CD4-positive, alpha-beta T cell treated with Interleukin-12 subunit alpha and Interleukin-12 subunit beta, for 1 hour (primary cell): ENCODE measurements at places on chromosomes 3 and 15.
A peak's percentile ranks its signal among the peaks of the same experiment; 100 is the strongest.

DNA sequence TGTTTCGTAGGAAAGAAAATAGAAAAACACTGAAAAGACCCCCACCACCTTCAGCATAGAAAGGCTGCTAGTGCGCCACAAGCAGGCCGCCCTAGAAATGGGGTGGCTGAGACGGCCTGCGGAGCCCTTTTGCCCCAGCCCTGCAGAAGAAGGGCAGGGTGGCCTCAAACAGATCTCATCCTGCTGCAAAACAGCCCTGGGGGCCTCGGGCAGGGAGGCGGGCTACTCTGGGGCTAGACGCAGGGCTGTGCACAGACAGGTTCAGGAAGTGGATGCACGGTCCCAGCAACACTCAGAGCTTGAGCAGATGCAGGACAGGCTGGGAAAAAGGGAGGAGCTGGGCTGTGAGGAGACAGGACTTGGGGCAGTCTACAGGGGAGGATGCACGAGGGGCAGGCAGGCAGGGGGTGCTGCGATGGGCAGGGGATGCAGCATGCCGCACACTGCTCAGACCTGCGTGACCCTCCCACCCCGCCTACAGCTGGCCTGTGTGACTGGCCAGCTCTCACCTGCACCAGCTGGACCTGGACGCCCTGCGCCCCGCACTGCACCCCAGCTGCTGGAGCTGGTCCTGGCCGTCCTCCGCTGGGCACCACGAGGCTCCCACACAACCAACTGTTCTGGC, 34.3 kb downstream of the ZXDC start:
- no peak for DNase-seq

DNA sequence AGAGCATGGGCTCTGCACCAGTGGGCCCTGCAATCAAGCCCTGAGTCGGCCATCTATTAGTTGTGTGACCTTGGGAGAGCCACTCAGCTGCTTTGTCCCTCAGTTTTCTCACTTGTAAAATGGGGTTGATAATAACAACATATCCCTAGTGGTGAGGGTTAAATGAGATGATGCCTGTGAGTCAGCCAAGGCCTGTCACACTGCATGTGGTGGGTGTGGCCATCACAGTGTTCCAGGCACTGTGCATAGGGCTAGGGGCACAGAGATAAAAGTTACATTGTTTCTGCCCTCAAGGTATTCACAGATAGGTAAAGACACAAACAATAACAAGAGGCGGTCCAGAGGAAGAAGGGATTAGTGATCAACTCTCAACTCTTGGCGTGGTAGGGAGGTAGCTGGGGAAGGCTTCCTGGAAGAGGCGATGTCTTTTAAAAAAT, 19.5 kb downstream of the SMAD6 start:
- no peak for DNase-seq

DNA sequence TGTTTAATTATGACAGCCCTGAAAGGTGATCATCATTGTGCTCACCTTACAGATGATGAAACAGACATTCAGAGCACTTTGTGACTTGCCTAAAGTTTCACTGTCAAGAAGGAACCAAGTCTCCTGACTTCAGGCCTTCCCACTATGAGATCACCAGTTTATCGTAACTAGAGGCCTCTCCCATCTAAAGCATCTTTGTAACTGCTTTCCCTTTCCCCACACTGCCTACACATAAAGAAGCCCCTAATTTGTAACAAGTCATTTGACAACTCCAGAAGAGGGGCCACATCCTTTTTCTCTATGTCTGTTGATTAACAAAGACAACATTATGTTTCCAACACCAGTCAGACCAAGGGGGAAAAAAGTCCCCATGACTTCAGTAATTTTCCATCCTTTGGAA, 1.1 kb downstream of the KLHL6 start:
- DNase-seq = peak; percentile 32

- DNase-seq = no peak
These were observed 1053.0 kb downstream of the TUSC7 start for GRCh38 chr3:117762621-117763037.

- no peak for DNase-seq
These were observed 383.0 kb downstream of the TBL1XR1 start for GRCh38 chr3:176814285-176814684.

DNA sequence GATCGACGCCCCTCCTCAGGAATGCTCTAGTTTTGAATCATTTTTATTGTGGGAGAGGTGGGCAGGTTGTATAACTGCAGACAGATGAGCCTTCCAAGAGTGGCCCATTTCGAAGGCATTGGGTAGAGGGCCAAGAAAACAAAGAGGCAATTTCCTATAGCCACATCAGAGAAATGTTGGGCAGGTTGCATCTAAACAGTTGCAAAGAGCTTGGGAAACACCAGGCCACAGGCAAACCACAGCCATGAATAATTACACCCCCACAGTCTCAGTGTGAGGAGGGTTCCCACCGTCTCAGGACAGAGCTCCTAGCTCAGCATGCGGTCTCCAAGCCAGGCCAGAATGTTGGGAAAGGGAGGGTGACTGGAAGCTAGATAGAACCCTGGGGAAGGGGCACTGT, 257.3 kb downstream of the ABHD5 start:
- DNase-seq = no peak

GRCh38 chr15:52153900-52154895, 37.0 kb downstream of the GNB5 start:
- DNase-seq = no peak

DNA sequence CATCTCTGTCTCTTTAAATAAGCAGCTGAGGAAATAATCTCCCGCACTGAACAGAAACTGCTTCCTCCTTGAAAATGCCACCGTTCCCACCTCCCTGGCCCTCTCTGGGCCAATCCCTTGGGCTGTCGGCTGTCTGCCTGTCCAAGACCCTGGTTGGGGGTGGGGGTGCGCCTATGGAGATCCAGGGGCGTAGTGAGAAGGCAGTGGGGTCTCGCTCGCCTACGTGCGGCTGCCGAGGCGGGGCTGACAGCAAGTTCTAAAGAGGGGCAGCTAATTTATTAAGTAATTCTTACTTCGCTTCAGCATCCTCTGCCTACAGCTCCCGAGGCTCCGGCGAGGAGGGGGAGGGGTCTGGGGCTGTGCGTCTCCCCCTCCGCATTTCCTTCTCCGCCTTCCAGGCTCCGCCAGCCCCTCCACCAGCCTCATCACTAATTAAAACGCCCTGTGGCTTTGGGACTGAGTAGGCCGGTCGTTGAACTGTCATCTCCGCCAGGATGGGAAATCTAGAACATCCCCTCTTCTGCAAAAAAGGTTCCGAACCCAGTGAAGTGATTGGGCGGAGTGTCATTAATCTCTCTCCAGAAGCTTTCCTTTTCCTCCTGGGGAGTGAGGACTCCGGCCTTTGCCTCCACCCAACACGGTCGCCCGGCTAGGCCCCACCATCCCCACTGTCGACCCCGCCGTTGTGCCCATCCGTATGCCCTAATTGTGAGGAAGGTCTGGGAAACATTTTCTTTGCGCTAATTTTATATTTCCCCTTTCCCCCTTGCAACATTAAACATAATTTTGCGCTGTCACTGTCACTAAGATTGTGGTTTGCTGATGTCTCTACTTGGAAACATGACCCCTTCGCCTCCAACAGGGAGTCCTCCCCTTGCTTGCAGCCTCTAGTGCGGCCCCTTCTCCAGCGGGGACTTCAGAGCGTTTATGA, 16.9 kb downstream of the NR2F2 start:
- no peak for DNase-seq

GRCh38 chr3:54137311-54137710, 15.0 kb downstream of the CACNA2D3 start:
- no peak for DNase-seq

DNA sequence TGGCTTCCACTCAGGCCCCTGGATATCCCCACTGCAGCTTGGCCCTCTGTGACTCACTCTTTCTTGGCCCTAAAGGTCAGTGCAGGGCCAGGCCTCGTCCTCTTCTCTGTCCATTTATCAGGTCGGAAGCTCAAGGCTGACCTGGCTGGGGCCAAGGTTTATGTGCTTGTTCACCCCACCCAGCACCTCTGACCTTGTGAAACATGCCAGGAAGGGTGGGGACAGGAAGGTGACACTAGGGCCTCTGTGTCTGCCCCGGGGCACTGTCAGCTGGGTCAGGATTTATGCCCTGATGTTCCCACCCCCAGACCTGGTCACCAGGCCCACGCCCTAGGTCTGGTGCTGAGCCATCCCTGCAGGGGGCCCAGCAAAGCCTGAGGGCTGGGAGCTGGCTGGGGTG, 103.8 kb downstream of the FBLN2 start:
- no peak for DNase-seq

- no peak for DNase-seq
These were observed 154.6 kb downstream of the EEFSEC start for GRCh38 chr3:128307781-128308469.

DNA sequence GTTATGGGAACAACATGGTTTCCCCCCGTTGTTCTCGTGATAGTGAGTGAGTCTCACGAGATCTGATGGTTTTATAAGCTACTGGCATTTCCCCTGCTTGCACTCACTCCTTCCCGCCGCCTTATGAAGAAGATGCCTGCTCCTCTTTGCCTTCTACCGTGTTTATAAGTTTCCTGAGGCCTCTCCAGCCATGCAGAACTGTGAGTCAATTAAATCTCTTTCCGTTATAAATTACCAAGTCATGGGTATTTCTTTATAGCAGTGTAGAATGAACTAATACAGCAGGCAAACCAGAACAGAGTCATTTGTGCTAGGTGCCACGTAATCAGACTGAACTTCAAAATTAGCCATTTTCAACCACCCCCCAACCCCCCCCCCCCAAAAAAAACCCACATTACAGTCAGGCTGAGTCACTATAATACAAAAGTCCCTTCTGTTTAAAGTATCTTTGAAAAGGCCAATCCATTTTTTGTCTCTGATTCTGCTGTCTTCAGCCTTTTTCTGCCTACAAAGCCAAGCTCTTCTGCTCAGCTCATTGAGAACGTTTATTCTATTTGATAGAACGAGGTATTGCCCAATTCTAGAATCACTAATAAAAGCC, 4.1 kb downstream of the OR4F6 start:
- DNase-seq = no peak

DNA sequence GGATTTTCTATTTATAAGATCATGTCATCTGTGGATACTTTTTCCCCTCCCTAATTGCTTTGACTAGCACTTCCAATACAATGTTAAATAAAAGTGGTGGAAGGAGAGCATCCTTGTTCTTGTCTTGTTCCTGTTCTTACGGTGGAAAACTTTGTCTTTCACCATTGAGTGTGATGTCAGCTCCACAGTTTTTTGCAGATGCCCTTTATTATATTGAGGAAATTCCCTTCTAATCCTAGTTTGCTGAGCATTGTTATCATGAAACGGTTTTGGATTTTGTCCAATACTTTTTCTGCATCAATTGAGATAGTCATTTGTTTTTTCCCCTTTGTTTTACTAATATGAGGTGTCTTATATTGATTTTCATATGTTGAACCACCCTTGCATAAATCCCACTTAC, 19.9 kb upstream of the IL20RB start:
- DNase-seq = no peak

- no peak for DNase-seq
These were observed 24.1 kb downstream of the XPC start for GRCh38 chr3:14154276-14154675.

- no peak for DNase-seq
These were observed 91.1 kb downstream of the TOP2B start for GRCh38 chr3:25573386-25574171.

GRCh38 chr3:81249540-81250029, 511.9 kb downstream of the GBE1 start:
- DNase-seq = no peak

DNA sequence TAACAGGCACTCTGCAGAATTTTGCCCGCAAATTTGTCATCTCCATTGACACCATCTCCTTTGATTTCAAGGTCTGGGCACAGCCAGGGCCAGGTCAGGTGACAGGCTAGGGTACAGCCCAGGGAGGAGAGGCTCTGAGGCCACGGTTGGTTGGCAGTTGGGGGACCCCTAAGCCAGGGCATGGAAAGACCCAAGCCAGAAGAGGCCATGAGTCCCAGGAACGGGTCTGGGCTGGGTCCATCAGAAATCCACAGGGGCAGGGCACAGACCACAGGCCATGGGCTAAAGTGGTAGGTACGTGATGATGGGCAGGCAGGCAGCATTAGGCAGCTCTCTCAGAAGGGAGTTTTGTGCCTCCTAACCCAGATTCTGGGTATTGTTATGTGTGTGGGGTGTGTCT, 45.8 kb downstream of the SEMA3G start:
- no peak for DNase-seq

- DNase-seq = no peak
These were observed 28.5 kb downstream of the ACSBG1 start for GRCh38 chr15:78205856-78206255.

GRCh38 chr15:88276821-88277410, 20.4 kb upstream of the NTRK3 start:
- DNase-seq = no peak

DNA sequence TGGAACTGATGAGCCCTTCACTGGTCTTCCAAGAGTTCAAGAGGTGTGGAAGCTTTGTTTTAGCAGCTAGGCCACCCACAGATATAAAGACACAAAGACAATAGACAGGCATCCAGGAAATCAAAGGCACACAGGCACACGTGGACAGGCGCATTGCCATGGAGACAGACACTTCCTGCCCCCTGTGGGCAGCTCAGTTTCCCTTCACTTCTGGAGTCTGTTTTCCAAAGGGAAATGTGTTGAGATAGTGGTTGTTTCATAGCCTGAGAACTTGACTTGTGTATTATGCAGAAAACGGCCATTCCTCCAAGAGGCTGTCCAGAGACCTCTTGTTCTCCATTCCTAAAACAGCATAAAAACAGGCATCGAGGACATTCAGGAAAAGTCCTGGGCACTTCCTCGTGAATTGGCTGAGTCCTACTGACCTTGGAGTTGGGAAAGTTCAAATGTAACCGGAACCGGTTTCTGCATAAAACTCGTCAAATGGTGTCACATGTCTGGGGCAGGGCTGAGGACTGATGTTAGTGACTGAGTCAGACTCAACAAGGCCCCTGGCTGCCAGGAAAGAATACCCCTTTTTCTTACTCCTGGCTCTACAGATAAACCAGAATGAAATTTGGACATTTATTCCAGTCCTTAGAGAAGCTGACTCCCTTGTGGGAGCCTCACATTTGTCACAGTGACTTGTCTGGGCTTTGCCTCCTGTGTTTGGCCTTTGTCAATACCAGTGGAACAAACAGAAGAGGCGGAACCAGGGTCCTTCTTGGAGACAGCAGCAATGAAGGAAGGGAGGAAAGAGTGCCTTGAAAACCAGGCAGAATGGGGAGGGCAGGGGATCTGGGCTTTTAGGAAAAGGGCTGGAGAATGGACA, 1.3 kb downstream of the ALPK3 start:
- no peak for DNase-seq

DNA sequence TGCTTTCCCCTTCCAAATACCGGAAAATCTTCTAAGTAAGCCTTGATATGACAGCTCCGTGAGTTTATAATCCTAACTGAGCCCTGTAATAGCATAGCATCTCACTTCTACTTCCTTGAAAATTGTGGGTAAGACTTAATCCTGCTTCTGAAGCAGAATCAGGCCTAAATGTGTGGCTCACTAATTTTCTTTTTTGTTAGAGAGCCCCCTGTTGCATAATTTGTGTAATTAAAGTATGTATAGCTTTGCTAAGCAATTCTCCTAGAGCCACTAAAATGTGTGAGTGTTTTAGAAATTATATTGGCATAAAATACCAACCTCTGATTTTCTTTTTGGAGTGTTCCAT, 304.4 kb downstream of the FGF12 start:
- no peak for DNase-seq

DNA sequence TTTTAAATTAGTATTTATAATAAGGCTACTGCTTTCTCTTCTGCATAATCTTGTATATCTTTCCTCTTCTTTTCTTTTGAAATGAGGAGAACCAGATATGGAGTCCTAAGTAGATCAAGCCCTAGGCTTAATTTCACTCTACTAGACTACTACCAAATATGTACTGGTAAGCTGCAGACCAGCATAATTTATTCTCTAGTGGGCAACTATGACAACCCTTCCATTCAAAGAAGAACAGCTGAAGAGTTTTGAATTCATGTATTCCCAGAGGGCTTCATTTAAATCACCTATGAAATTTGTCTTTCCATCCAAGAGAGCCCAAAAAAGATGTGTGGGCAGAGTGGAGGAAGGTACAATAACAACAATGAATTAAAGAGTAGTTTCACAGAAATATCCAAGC, 10.0 kb downstream of the RAD18 start:
- DNase-seq = no peak
